ENCODE measurements at places on chromosomes 7 and 10.
A peak's percentile ranks its signal among the peaks of the same experiment; 100 is the strongest.

DNA sequence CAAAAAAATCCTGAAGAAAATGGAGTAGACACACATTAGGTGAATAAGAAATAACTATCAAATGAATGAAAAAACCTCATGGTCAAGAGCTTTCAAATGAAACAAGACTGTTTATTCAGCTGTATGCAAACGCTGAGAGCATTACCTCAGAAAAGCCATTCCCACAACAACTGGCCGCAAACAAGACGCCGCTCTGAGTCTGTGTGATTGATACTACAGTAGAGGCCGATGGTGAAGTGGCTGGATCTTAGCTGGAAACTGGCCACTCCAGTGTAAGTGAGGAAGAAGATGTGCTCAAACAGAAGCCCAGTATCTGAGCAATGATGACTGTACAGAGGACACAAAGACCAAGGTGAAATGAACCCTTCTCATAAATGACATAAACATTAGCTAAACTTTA, 252.4 kb upstream of the GHITM start:
- DNase-seq: no peak

GRCh38 chr10:80046629-80047441, 31.6 kb upstream of the TMEM254 start:
- DNase-seq: peak; percentile 67

- no peak for DNase-seq
These were observed 110.6 kb downstream of the LSM5 start for GRCh38 chr7:32379510-32380112.

DNA sequence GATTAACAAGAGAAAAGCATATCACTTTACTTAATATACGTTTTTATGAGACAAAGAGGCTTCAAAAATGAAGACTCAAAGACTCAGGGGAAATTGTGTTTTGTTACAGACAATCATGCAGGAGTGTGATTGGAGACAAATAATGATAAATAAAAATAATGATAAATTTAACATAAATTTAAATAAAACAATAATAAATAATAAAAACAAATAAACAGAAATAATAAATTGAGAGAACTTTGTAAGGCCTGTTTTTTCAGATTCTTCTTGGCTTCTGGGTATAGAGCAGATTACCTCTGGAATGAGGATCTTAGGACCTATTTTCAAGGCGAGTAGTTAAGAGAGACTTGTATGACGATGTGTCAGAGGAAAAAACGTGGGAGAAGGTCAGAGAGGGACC, 271.4 kb upstream of the POT1 start:
- DNase-seq: no peak
